ENCODE measurements at places on chromosomes 4 and X. TPM values are rescaled to one million over a fixed set of nuclear protein-coding genes. Genes with fewer than 3 reads are reported as not detected.

SPP1 gene
- not detected for total RNA-seq

CD38 gene
- 5.3 TPM for total RNA-seq

FAM47B gene
- not detected for total RNA-seq

HNRNPH2 gene
- 69.1 TPM for total RNA-seq

RPS6KA6 gene
- 0.94 TPM for total RNA-seq

HPGD gene
- total RNA-seq, result not detected

BEX2 gene
- 1.3 TPM for total RNA-seq

MAGED1 gene
- total RNA-seq, result 35.5 TPM

BEX5 gene
- total RNA-seq, result not detected

TMPRSS11A gene
- not detected for total RNA-seq

SERPINA7 gene
- not detected for total RNA-seq

STS gene
- total RNA-seq, result 1.8 TPM

HCCS gene
- 25.0 TPM for total RNA-seq

AMMECR1 gene
- total RNA-seq, result 4.2 TPM

LUZP4 gene
- total RNA-seq, result not detected

FAT4 gene
- 31.2 TPM for total RNA-seq

TRMT44 gene
- total RNA-seq, result 12.1 TPM

DRD5 gene
- total RNA-seq, result not detected

H2BW2 gene
- total RNA-seq, result not detected

PSAPL1 gene
- not detected for total RNA-seq

PPP1R2C gene
- not detected for total RNA-seq

RAB9B gene
- total RNA-seq, result 1.1 TPM

FGFRL1 gene
- total RNA-seq, result 4.9 TPM

SORBS2 gene
- total RNA-seq, result 261 TPM

MBTPS2 gene
- 2.9 TPM for total RNA-seq

RTL9 gene
- total RNA-seq, result not detected

DKK2 gene
- 0.13 TPM for total RNA-seq

MAGEB3 gene
- not detected for total RNA-seq

GPR119 gene
- not detected for total RNA-seq

CT45A2 gene
- total RNA-seq, result not detected

MSANTD1 gene
- total RNA-seq, result 0.82 TPM

YY2 gene
- total RNA-seq, result 3.6 TPM

DGKK gene
- not detected for total RNA-seq

USP26 gene
- total RNA-seq, result not detected

PCDH18 gene
- 1.6 TPM for total RNA-seq

HMX1 gene
- not detected for total RNA-seq

CAPN6 gene
- total RNA-seq, result not detected

CXXC4 gene
- total RNA-seq, result under 0.01 TPM

TGIF2LX gene
- total RNA-seq, result not detected

AR gene
- 0.49 TPM for total RNA-seq

SLC16A2 gene
- total RNA-seq, result 0.82 TPM

ARMCX4 gene
- total RNA-seq, result 9.9 TPM

SMIM10 gene
- total RNA-seq, result 1.3 TPM

GPR34 gene
- total RNA-seq, result not detected

GPR82 gene
- not detected for total RNA-seq

DNAAF6 gene
- total RNA-seq, result not detected

Measured in bladder microvascular endothelial cell (primary cell).